ENCODE measurements at places on chromosomes 5 and 9. TPM values are rescaled to one million over a fixed set of nuclear protein-coding genes. Genes with fewer than 3 reads are reported as not detected.

Gene NKD2
- total RNA-seq, result 1.9 TPM

Gene FAM151B
- total RNA-seq, result 11.1 TPM

Gene SLC6A7
- 10.8 TPM for total RNA-seq

Gene ASS1
- total RNA-seq, result 95.3 TPM

Gene PRUNE2
- 12.3 TPM for total RNA-seq

Gene N4BP3
- total RNA-seq, result 1.7 TPM
